GM12864 (cell line): ENCODE measurements at places on chromosomes 11 and 22.

DNA sequence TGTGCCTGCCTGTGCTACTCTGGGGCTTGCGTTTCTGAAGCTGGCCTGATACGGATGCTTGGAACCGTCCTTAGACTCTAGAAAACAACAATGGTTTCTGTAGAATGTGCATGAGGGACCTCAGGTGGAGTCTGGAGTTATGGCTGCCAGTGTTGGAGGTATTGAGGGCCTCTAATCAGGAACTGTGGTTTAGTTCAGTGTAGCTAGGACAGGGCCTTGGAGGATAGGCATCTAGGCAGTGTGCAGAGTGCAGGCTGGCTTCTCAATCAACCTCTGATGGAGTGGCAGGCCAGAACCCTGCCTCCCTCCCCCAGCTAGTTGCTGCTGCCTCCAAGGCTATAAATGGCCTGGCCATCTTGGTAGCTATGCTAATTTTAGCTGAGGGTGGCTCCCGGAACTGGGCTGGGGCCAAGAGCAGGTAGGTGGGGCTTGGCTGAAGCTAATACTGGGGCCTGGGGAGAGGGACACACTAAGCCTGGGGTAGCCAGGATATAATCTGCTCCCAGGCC, 4.0 kb downstream of the STIM1 start:
- DNase-seq, result peak; percentile 64

GRCh38 chr22:28155808-28156207, 236.8 kb upstream of the PITPNB start:
- DNase-seq, result no peak

DNA sequence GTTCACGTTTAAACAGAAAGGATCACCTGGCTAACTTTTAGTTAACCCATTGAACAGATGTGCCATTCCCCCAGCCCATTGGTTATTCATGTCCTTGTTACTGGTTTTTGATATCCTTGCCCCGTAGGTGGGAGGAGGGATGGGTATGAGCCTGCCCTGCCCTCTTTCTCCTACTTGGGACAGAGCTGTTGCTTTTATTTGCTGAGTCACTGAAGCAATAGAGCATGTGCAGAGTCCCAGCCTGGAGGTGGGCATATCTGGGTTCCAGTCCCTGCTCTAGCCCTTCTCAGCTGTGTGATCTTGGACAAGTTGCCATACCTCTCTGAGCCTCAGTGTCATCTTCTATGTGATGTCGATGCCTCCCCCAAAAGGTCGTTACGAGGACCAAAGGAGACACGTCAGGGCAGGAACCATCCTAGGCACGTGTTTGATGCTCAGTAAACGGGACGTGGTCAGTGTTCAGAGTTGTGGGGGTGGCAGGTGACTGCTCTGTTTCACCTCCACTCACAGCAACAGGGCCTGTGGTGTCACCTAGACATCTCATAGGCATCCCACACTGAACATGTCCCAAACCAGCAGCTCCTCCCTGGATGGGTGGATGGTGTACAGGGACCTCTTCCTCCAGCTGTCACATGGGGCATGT, 61.0 kb downstream of the BMAL1 start:
- no peak for DNase-seq

DNA sequence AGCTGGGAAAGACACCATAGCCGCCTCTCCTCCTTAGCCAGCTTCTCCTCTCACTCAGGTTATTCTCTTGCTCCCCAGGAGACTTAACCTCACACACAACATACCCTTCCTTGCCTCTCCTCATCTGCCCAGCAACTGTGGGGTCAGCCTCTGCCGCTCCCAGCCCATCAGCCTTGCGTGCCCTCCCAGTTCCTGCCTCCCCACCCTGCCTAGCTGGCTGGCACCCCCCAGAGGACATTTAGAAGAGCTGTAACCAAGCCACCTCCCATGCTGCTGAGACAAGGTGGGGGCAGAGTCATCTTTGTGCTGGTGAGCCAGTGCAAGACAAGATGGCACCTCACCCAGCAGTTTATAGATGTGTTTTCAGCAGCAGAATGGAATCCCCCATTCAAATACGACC, 38.2 kb downstream of the TOM1 start:
- no peak for DNase-seq

- no peak for DNase-seq
These were observed 56.5 kb upstream of the NAV2 start for GRCh38 chr11:19656140-19656541.

DNA sequence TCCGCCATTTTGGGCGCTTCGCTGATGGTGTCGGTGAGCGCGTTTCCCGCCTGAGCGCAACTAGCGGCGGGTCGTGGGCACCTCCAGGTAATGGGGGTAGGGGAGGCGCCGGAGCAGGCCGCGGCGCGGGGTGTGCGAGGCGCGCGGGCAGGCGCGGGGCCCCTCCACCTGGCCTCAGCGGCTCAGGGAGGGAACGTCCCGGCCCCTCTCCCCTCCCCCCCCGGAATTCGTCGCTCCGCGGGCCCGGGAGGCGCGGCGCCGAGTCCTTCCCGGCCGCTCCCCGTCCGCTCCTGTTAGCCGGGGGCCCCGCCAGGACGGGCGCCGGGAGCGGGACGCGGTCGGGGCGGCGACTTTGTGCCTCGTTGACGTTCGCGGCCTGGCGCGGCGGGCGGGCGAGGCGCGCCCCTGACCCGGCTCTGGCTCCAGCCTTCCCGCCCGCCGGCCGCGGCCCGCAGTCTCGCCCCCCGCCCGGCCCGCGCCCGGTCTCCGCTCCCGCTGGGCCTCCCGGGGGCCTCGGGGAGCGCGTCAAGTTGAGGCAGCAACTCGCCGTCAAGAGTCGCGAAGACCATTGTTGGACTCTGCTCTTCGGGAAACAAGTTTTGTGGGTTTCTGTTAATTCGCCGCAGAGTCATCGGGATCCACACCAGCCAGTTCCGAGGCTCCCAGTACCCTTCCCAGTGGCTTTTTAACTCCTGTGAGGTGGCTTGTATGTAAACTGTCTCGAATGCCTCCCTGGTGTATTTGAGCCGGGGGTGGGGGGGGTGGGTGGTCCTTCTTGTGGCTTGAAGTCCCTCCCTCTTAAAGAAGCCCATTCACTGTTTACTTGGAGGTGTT, at the start of gene PPP6R3:
Gene PPP6R3, plus strand, starts transcription at position 12 of the 834 bp plus-strand sequence. CDS start 76,913 bp downstream, outside the sequence.
- no peak for DNase-seq

DNA sequence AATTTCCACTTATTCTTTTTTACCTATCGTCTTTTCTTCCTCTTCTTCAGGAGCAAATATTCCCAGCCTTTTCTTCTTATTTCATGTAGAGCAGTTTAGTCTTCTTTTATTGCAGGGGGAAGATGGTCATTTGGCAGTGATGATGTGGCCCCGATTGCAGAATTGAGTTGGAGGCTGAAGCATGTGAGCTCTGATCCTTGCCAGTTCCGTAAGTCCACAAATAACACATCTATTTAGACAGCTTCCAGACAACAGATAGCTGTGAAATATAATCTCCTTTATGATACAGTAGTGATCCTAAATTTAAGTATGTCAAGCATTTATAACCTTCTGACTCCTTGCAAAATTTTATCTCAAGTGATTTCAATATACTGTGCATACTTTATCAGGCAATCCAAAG, 27.5 kb downstream of the REXO2 start:
- no peak for DNase-seq

DNA sequence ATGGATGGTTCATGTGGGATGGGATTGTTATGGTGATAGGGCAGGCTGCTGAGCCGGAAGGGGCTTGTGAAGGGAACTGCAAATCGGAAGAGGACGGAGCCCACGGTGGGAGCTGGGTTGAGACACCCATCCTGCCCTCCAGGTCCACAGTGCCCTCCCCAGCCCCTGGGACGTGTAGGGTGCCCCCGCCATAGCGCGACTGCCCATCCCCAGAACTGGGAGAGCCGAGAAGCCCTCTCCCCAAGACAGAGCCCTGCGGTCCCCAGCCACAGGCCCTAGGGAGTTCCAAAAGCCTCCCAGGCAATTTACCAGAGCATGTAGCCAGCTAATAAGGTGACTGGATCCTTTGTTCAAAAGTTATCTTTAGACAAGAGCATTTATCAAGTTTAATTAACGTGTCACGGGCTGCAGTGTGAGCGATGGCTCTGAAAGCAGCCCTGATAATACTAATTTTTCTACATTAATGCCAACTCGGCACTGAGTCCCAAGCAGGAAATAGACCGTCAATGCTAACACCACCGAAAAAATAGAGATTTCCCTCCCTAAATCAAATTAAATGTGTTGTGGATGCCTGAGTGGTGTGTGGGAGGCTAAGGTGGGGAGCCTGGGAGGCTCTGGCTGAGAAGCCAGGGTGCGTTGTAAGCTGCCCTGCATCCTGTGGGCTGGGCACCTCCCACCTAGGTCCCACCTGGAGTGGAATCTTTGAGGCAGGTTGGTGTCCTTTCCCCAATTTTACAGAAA, 76.8 kb upstream of the RTL6 start:
- no peak for DNase-seq

DNA sequence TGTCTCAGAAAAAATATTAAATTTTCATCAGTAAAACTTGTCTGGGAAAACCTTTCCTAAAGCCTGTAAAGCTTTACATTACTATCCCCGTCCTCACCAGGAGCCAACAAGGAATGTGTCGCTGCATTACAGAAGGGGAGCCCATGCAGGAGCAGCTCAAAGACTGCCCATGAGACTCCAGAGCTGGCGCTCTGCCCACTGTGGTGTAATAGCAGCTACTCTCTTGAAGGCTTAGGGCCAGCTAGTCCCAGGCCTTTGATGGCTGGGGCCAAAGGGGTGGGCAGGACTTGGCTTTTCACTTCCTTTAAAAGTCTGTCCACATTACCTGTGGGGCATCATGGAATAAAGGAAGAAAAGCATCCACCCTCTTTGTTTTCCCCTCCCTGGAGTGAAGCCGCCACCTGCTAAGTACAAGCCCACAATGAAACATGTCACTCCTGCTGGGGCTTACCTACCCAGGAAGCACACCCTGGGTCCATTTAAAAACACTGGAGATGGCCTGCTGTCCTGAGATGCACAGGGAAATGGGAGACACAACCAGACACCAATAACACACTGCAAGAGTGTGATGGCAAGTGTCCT, 150.7 kb downstream of the ADAMTS15 start:
- DNase-seq, result no peak

DNA sequence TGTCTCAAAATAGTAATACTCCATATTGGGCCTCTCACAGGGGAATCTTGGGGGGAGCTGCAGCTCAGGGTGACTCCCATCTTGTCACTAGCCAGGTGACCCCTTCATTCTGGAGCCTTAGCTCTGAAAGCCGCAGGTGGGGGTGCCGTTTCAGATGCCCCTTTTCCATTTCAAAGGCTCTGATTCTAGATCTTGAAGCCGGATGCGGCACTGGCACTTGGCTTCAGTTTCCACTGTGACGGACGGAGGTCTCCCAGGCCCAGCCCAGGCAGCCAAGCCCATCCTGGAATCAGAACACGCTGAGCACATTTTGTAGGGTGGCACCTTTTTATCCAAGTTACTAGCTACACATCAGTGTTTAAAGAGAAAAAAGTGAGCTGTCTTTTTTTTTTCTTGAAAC, 6.4 kb downstream of the BIK start:
- no peak for DNase-seq

GRCh38 chr22:41996826-41997225, 1.8 kb upstream of the WBP2NL start:
- DNase-seq, result no peak

DNA sequence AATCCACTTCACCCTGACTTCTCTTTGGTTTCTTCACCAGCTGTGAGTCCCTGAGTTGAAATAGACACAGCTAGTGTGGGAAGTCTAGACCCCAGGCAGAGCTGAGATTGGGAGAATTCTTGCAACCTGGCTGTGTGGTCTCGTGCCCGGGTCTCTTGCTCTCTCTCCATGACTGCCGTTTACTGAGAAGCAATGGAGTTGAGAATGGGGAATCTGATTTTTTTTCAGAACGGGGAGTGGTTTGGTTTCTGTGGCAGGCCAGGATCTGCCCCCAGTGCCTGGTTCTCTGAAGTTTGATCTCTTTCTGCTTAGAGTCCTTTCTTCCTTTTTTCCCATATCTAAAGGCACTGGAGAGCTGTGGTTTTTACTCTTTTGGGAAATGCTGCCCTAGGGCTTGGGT, 1.5 kb downstream of the SIDT2 start:
- DNase-seq, result no peak

DNA sequence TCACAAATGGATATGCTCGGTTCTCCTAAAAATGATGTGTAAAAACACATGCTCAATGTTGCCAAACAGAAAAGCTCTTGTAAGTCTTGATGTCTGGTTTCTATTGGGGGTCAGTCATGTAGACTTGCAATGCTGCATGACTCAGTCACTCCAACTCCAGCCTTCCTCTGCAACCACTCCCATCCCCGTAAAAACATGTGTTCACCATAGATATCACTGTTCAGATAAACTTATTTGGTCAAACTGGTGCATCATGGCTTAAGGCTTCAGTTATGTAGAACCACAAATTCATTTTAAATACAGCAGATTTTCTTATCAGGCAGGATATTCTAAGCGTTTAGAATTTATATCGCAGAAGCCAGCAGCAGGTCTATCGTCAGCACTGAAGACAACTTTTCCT, 298.4 kb upstream of the LUZP2 start:
- no peak for DNase-seq

- DNase-seq, result no peak
These were observed 1.1 kb upstream of the GPR83 start for GRCh38 chr11:94402355-94402754.

GRCh38 chr22:22200569-22201184, 43.9 kb upstream of the VPREB1 start:
- no peak for DNase-seq

- DNase-seq, result no peak
These were observed 143.5 kb upstream of the B3GAT1 start for GRCh38 chr11:134555510-134555909.

- no peak for DNase-seq
These were observed 77.0 kb downstream of the ST3GAL4 start for GRCh38 chr11:126432525-126432924.

DNA sequence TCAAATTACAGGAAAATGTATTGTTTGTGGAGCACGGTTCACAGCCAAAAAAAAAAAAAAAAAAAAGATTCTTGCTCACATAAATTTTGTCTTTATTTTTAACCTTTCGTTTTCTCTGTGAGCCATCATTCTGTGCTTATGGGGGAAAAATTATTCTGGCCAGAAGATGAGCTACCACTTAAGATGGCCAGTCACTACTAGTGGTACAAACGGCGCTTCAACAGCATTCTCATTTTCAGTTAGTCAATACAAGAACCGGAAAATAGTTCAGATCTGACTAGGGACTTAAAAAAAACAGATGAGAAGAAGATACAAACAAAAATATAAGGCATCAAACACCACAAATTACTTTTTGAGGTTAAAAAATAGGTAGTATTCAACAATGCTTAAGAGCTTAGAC, 158.6 kb upstream of the CNTN5 start:
- no peak for DNase-seq

DNA sequence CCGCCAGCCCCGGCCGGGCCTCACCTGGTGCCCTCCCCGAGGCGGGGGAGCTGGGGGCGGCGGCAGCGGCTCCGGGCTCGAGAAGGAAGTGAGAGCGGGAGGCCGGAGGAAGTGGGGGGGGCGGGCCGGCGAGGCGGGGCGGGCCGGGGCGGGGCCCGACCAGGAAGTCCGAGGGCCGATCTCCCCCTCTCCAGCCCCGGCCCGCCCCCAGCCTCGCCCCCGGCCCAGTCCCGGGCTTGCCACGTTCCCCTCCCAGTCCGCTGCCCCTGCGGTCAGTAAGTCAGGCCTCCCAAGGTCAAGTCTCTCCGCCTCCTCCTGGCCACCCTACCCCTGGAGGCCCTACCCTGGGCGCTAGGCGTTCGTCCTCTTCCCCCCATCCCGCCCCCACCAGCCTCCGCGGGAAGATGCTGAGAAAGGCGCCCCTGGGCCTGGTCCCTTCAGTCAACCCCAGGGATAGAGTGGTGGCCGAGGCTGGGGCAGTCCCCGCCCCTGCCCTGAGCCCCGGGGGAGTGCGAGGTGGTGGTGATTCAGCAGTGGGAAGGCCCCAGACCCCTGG, at the start of gene RHOG:
Gene RHOG, minus strand, starts transcription at position 90 of the 556 bp plus-strand sequence. CDS start 12,821 bp downstream, outside the sequence.
- peak; percentile 40 for DNase-seq
